Activated T-helper 17 cell treated with anti-CD3 and anti-CD28 coated beads, Interleukin-2, amount 50 U/mL, for 72 hours (primary cell): ENCODE measurements at places on chromosomes 7 and 10.

- no peak for ATAC-seq
Measured at GRCh38 chr7:98641646-98642500, 24.8 kb downstream of the NPTX2 start.

DNA sequence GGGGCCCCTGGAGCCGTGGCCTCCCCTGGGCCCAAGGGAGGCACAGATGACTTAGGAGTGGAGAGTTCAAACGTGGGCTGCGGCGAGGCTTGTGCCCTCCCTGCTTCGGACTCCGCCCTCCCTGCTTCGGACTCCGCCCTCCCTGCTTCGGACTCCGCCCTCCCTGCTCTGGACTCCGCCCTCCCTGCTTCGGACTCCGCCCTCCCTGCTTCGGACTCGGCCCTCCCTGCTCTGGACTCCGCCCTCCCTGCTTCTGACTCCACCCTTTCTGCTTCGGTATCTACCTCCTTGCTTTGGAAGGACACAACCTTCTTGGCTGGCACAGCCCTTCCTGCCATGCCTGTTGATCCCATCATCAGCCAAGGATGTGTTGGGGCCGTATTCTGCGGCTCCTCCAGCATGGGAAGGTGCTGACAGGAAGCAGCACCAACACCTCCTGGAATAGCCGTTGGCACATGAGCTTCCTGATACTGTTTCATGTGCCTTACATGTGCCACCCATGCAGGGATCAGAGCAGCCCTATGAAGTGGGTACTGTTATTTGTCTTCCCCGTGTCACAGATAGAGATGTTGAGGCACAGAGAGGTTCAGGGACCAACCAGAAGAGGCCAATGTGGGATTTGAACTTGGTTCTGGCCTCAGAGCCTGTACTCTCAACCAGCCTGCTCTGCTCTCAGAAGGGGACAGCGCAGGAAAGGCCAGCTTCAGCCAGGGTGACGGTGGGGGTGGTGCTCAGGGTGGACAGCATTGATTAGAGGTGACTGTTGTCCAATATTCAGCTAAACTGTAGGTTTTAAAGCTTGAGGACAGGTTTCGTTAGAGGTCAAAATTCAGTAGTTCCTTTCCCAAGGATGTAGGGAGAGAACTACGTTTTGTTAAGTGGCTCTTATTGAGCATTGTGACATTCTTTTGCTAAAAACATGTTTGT lies 114.5 kb downstream of the NKX6-2 start:
- no peak for ATAC-seq

GRCh38 chr7:111741811-111742240 lies 179.5 kb upstream of the IMMP2L start:
- peak; percentile 66 for ATAC-seq

- ATAC-seq: no peak
Measured at GRCh38 chr10:47090903-47091302, 179.7 kb downstream of the PTPN20 start.

DNA sequence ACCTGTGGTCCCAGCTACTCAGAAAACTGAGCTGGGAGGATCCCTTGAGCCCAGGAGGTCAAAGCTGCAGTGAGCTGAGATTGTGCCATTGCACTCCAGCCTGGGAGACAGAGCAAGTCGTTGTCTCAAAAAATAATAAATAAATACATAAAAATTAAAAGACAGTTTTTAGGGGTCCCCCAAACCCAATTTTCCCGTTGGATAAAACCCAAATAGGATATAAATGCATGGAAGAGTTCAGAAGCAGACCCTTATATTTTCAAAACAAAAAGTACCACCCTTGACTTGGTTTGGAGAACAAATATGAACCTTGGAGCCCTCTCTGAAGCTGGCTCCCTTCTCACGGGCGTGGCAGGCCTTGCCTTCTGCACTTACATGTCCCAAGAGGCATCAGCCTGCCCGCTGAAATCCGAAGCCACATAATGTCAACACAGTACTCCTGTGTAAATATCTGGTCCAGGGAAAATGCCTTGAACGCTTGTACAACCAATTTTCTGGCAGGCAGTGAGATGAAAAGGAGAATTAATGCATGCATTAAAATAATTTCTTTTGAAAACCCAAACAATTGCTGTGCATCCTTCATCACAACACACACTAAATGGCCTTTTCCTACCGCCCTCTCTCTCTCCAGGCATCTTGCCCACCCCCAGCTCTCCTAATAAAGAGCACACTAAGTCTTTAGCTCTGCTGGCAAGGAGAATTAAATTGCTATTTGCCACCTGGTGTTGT lies 46.4 kb upstream of the PARD3 start:
- ATAC-seq: no peak

DNA sequence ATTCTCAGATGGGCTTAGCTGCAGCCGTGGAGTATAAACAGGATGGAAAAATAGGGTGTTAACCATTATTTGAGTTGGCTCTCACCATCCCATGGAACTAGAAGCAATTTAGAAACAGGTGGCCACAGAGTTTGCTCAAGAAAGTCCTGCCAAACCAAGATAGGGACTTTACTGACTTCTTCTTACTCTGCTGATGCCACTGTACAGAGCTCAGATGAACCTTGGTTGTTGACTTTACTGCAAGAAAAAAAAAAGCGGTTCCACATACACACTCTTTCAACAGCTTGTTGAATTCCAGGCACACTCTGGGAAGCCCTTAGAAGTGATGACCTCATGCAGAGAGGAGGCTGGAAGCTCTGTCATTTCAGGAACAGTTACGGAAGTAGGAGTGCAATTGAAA lies 753.4 kb downstream of the NRG3 start:
- no peak for ATAC-seq

DNA sequence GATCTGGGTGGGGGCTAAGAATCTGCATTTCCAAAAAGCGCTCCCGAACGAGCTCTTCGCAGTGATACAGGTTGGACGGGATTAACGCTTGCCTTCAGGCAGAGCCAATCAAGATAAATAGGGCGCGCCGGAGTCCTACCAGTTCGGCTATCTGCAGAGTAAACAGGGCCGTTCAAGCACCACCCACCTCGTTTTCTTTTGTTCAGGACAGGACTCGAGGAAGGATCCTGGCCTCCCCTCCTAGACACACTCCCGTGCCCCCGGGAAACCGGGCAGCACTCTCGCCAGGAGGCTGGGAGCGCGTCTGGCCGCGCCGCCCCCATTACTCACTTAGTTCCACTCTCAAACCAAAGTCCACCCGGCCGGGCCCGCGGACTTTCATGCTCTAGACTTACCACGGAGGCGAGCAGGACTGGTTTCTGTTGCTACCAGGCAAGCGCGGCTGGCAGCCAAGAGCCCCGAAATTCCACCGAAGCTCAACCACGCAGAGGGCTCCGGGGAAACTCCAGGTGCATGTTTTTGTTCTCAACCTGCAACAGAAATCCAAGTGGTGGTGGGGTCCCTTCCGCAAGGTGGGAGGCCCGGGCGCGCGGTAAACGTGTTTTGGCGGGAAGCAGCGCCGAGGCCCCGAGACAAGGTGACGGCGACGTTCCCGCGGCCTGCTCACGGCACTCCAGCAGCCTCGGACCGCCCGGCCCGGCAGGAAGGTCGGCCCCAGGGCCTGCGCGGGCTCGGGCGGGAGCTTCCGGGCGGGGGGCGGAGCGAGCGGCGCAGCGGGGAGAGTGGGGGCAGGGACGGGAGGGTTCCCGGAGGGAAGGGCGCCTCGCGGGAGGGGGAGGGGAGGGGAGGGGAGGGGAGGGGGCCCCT lies 12.7 kb downstream of the HNRNPF start:
- peak; percentile 62 for ATAC-seq

- ATAC-seq: no peak
Measured at GRCh38 chr7:41979834-41980307, 257.1 kb downstream of the GLI3 start.
